ENCODE measurements at places on chromosomes 12 and 14.

DNA sequence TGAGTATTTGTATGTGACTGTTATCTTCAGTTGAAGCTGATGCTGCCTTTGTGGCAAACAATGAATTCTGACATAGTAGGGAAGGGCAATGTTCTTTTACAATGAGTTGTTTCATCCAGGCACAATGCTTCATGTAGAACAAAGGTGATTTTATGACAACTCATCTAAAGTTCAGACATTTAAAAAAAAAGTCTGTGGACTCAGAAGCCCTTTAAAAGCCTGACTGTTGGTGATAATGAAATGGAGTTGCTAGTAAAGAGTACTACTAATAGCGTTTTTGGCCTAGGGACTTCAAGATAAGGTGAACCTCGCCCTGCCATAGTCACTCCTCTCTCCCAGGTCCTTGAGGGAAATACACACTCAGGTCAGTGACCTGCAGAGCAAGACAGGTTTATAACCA, 105.1 kb downstream of the AKAP6 start:
- DNase-seq, result no peak

DNA sequence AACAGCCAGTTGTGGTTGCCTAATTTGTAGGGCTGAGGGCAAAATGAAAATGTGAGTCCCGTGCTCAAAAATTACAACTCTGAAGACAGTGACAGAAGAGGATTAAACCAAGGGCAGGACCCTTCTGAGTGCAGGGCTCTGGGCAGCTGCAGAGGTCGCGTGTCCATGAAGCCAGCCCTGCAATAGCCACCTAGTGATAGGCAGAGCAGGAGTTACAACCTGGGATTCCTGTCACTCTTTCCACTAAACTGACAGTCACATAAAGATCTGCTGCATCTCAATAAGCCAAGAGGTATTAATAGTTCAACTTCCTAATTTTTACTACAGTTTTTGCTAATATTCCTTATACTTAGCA, 94.1 kb downstream of the SLC2A13 start:
- DNase-seq, result no peak

DNA sequence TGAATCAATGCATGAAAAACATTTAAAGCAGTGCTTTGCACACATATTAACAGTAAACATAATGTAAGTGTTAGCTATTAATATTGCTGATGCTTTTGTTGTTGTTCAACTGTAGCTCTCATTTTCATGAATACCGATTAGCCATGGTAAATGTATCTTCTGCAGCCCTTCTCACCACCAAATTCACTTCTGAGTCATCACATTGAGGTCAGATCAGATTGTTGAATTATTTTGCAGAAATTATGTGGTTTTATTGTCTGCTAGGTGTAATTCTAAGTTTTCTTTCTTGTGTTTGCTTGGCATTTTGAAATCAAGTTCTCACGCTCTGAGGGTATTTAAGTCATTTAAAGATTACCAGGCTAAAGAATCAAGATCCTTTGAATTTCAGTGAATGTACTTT, 74.6 kb downstream of the AKAP6 start:
- DNase-seq, result no peak

- no peak for DNase-seq
Measured at GRCh38 chr14:38561657-38562056, 305.8 kb upstream of the CLEC14A start.

GRCh38 chr14:87067061-87067460, 925.9 kb downstream of the GALC start:
- no peak for DNase-seq

All from NCI-H345 (cell line).